ENCODE measurements at places on chromosomes 1 and 21. TPM values are rescaled to one million over a fixed set of nuclear protein-coding genes. Genes with fewer than 3 reads are reported as not detected.

GRCh38 chr1:24923485-24924113, 6.5 kb downstream of the RUNX3 start:
- H3K27ac ChIP-seq, result no peak overlapping the region
- no peaks in the 10 kb centered on the region for H3K36me3 ChIP-seq
- H3K4me3 ChIP-seq, result no peak overlapping the region
- H3K4me1 ChIP-seq, result peaks cover 20% of the 10 kb centered on the region
- no peak for DNase-seq

GRCh38 chr1:245956225-245956624, 550.9 kb downstream of the SMYD3 start:
- no peaks in the 10 kb centered on the region for H3K36me3 ChIP-seq
- no peak overlapping the region for H3K27ac ChIP-seq
- H3K4me1 ChIP-seq, result no peaks in the 10 kb centered on the region
- DNase-seq, result no peak
- H3K27me3 ChIP-seq, result no peaks in the 10 kb centered on the region
- no peak overlapping the region for H3K4me3 ChIP-seq

- H3K27ac ChIP-seq, result no peak overlapping the region
- no peaks in the 10 kb centered on the region for H3K36me3 ChIP-seq
- H3K4me3 ChIP-seq, result no peak overlapping the region
These were observed 54.3 kb downstream of the NBPF6 start for GRCh38 chr1:108504447-108504846.

DNA sequence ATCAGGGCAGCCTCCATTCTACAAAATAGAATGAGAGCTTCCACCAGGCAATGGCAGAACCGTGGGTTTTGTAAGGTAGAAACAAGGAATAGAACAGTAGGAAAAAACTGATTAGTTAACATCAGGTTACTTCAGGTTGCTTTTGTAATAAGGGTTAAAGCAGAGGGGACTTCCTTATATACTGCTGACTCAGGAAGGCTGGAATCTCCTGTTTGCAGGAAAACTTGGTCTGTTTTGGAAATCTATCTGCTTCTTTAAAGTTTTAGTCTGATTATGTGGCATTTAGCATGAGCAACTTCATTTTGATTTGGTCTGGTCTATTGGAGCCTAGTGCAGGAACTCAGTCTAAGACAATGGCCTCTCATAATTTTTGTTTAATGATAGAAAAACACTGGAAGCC, 32.7 kb upstream of the RAB4A start:
- no peak overlapping the region for H3K27ac ChIP-seq
- H3K4me3 ChIP-seq, result no peak overlapping the region

DNA sequence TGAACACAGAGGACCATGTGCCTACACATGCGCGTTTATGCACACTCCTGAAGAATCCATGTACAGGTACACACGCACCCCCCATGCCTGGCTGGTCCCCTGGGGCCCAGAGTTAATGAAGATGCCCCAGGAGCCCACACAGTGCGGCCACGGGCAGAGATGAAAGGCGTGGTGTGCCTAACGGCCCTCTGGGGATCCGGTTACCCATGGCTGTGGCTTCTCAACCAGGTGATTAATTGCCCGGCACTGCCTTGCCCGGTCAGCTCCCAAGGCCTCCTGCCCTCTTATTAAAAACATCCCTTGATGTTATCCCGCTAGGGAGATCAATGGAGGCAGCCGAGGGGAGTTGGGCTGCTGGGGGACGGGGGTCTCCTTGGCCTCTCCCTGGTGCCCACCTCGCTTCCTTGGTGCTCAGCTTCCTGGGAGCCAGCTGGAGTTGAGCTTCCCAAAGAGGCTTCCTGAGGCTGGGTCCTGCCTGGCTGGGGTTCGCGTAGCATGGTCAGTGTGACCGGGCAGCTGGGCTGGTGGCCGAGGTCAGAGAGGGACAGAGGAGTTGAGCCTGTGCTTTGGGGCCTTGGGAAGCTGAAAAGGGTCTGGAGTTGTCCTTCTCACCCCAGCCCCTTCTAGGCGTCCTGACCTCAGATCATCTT, 75.0 kb upstream of the WNT4 start:
- H3K27me3 ChIP-seq, result peaks cover 27% of the 10 kb centered on the region
- no peaks in the 10 kb centered on the region for H3K36me3 ChIP-seq
- no peak overlapping the region for H3K27ac ChIP-seq
- DNase-seq, result no peak
- H3K4me1 ChIP-seq, result peaks cover under 1% of the 10 kb centered on the region
- no peak overlapping the region for H3K4me3 ChIP-seq

SAMD13 gene
- 9.1 TPM for total RNA-seq

S100A7A gene
- total RNA-seq, result not detected
